ENCODE measurements at places on chromosomes 1 and 21.

DNA sequence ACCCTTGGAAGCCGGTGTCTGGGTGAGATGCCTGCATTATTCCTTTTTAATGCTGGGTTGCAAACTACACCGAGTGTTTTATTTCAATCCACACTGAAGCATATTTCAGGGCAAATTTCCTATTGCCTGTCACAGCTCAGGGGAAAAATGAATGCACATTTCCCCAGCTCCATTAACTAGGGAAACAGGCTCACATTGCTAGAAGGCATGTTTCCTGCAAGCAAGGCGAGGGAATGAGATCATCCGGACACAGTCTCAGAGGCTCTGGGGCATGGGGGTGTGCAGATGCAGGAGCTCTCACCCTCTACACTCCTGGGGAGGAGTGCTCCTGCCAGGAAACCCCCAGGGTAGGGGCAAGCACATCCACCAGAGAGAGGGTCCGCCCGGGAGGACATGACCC is 24.6 kb downstream of the SYT2 start:
- DNase-seq: no peak

- DNase-seq: peak; percentile 66
These were observed 112.4 kb upstream of the ZNF648 start for GRCh38 chr1:182173808-182174512.

DNA sequence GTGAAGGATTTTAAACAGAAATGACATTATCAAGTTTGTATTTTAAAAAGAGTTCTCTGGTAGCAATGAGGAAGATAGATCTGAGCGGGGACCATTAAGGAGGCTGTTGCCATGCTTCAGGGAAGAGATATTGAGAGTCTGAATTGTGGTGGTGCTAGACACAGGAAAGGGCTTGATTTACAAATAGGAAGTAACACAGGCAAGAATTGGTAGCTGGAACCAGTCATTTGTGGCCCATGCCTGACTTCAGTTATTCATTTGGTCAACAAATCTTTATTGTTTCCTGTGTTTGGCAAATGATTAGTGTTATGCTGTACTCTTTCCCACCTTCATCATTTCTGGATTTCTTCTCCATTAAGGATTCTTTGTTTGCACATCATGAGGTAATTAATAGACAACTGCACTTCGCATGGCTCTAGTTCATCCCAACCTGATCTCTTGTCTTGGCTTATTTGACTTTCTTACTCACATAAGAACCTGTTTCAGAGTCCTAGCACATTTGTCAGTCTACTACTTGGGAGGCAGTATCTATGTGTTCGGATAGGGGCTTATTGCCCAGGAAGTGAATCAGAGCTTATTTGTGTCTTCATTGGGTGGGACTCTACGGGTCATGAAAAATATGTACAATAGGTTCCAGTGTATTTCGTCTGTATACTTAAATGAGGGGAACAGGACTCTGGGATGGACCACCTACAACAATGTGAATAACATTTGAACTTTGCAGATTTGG is 32.3 kb downstream of the EEIG2 start:
- DNase-seq: no peak

DNA sequence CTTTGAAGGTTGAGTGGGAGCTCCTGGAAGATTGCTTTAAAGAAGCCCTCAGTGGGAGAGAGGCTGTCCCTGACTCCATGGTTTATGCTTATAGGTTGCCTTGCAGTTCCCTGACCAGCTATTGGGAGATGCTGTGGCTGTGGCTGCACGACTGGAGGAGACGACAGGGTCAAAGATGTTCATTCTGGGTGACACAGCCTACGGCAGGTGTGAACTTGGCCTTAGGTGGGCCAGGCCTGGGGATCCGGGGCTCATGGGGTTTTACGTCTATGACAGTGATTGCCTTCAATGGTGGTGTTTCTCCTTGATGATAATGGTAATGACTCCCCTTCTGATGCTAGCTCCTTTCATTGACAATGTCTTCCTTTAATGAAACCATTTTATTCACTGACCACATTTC is 692 bp downstream of the DPH2 start:
- no peak for DNase-seq
